Kidney epithelial cell (primary cell): ENCODE measurements at places on chromosomes 5 and 9. TPM values are rescaled to one million over a fixed set of nuclear protein-coding genes. Genes with fewer than 3 reads are reported as not detected.

Gene ZFP62
- total RNA-seq = 26.0 and 31.1 TPM in 2 replicates

Gene KCNV2
- total RNA-seq = not detected in 2 replicates

Gene BTNL8
- total RNA-seq = not detected in 2 replicates

Gene DNAH5
- total RNA-seq = 2.7 and 4.4 TPM in 2 replicates

Gene DMRTA1
- total RNA-seq = 0.92 and 1.1 TPM in 2 replicates

Gene AK1
- 44.8 and 56.4 TPM in 2 replicates for total RNA-seq

Gene ZNF879
- 2.3 and 4.4 TPM in 2 replicates for total RNA-seq

Gene HTR4
- not detected in 2 replicates for total RNA-seq
